NCI-H446 (cell line): ENCODE measurements at places on chromosomes 4 and X.

DNA sequence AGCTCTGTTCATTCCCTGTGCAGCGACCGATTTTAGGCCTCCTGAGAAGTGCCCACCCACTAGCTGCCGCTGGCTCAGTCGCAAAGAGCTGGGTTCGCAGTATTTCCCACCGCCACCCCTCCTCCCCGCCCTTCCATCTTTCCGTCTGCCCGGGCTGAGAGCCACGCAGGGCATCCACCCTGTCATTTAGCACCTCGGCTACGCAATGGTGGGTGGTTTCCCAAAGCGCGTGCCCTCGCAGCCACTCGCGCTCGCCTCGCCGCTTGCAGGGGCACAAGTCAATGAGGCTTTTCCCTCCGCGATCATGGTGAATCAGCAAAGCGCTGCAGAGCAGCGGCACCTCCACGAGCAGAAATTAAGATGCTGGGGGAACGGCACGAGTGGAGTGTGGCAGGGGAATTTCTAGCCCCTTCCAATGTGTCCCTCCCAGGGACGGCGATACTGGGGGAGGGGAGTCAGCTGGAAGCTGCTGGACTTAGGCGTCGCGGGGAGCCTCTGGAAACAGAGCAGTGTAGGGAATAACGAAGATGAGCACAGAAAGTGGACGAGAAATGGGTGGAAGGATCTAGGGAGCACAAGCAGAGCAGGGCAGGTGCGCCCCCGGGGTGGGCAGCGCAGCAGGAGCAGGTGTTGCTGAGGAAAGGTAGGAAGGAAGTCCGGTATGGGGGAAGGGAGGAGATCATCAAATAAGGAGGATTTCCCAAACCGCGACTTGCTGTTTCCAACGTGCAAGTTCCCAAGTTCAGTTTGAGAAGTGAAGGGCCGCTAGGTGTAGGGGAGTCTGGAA is 2.4 kb upstream of the PTCHD1 start:
- DNase-seq: no peak

GRCh38 chr4:78370631-78371372 is 180.8 kb upstream of the ANXA3 start:
- no peak for DNase-seq

DNA sequence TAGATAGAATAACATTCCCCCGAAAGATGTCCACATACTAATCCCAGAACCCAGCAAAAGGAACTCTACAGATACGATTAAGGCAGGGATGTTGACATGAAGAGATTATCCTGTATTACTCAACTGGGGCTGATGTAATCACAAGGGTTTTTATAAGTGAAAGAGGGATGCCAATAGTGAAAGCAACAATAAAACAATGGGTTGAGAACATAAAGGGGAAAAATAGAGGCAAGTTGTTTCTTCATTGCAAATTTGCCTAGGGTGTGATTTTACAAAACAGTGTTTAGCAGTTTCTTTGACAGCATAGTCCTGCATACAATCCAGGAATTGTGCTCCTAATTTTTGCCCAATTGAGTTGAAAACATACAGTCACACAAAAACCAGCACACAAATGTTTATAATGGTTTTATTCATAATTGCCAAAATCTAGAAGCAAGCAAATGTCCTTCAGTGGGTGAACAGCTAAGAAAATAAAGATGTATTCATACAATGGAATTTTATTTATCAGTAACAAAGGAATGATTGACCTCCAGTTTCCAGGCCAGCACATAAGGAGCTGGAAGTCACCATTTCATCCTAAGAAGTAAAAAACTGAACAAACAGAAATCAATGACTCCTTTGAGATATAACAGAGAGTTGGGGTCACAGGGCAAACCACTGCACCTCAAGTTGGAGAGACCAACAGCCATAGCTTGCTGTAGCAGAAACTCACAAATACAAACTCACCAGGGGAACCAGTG is 107.2 kb downstream of the CENPC start:
- DNase-seq: no peak

DNA sequence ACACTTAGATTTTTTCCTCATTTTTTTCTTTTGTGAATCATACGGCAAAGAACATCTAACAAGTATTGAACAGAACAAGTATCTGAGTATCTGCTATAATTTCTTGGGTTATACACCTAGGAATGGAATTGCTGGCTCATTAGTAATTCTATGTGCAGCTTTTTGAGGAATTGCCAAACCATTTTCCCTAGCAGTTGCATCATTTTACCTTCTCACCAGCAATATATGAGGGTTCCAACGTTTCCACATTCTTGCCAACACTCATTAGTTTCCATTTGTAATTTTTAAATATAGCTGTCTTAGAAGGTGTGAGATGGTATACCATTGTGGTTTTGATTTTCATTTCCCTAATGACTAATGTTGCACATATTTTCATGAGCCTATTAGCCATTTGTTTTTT is 41.1 kb upstream of the DCAF8L1 start:
- no peak for DNase-seq

GRCh38 chrX:63250253-63250868 is 100.8 kb downstream of the SPIN4 start:
- no peak for DNase-seq

DNA sequence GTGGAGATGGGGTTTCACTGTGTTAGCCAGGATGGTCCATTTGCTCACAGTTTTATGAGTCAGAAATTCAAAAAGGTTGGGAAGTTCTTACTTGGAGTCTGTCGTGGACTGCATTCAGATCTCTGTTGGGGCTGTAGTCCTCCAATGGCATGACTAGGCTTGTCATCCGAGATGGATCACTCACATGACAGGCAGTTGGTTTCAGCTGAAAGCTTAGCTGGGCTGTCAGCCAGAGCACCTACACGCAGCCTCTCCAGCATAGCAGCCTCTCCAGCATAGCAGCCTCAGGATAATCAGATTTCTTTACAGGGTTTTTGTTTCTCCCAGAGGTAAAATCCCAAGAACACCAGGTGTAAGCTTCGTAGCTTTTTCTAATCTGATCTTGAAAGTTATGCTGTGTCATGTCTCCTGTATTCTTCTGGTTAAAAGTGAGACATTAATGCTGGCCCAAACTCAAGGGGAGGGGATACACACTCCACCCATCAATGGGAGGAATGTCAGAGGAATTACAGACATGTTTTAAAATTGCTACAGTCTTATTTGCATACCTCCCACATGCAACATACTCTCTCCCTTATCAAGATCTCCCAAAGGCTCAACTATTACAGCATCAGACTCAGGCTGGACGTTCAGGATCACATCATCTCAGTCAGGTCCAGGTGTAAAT is 31.6 kb upstream of the SOD3 start:
- peak; percentile 27 for DNase-seq

- no peak for DNase-seq
These were observed 204.2 kb upstream of the RASGEF1B start for GRCh38 chr4:81675791-81676393.

- no peak for DNase-seq
These were observed 16.6 kb upstream of the GTPBP6 start for GRCh38 chrX:334971-335757.

DNA sequence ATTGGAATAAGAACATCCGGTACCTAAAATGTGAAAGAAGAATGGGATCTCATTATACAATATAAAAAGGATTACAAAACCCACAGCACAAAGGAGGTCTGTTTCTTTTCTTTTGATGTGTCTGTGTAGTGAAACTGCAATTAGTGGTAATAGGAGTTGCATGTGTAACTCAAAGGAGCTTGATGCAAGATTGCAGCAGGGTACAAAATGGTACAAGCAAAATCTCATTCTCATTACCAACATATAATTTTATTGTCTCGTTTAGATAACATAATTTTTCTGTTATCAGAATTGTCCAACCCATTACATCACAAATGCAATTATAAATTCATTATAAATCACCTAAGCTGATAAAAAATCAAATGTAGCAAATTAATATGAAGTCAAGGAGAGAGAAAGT is 47.1 kb upstream of the CCSER1 start:
- no peak for DNase-seq

DNA sequence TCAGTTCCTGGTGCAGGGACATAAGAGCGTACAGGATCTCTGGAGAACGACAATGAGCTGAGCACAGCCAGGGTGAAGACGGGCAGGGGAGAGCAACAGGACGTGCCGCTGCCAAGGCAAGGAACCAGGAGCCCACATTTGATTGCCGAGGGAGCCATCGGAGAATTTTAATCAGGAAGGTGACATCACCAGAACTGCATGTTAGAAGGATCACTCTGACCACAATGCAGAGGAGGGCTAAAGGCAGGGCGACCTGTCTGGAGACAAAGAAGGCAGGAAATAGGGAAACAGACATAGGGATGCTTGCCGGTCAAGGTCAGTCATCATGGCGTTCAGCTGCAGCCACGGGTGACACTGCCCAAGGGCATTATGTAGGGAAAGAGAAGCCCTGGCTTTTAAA is 81.4 kb downstream of the RBM47 start:
- no peak for DNase-seq

- no peak for DNase-seq
These were observed 446.3 kb downstream of the MID1IP1 start for GRCh38 chrX:39247536-39247935.

GRCh38 chr4:16222957-16223527 is 3.2 kb downstream of the TAPT1 start:
- no peak for DNase-seq

- DNase-seq: peak; percentile 41
These were observed 12.7 kb downstream of the TKTL1 start for GRCh38 chrX:154308108-154308946.

GRCh38 chr4:4440333-4441061 is 53.6 kb downstream of the NSG1 start:
- DNase-seq: no peak

- no peak for DNase-seq
These were observed 2.4 kb downstream of the LONRF3 start for GRCh38 chrX:118976599-118977340.

DNA sequence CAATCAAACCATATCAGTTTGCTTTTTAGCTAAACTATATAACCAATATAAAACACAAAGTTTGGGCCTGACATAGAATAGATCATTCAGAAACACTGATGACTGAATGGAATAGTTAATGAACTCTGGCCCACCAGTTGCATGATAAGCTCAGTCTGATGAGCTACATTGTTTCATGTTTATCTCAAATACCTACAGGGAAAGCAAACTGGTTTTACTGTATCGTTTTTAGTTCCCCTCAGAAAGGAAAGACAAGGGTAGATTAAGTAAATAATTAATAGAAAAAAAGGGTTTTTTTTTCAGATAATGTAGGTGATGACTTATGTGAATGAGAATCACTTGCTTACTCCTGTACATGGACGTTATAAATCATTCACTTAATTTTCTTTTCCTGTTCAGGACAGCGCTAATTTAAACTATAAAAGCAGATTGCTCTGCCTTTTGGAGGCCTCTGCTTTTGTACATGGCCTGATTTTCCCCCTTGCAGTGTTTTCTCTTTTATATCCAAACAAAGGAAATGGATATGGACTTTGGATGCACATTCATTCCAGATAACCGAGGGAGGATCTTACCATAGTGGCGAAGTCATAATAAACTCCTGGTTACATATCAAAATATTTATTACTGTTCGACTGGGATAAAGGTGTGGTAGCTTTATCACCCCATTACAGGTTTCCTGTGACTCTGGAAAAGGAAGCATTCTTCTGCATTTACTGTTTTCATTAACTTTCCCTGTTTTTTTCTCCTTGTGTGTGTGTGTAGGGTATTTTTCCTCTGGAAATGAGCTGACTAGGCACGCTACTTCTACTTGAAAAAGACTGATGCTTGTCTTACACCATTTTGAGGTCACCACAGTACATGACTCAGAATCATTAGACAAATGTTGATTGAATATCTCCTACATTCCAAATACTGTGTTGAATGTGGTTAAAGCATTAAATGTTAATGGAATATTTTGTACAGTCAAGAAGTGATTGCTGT is 373.1 kb upstream of the HS3ST1 start:
- no peak for DNase-seq

GRCh38 chr4:105112274-105112673 is 34.4 kb upstream of the TET2 start:
- no peak for DNase-seq

DNA sequence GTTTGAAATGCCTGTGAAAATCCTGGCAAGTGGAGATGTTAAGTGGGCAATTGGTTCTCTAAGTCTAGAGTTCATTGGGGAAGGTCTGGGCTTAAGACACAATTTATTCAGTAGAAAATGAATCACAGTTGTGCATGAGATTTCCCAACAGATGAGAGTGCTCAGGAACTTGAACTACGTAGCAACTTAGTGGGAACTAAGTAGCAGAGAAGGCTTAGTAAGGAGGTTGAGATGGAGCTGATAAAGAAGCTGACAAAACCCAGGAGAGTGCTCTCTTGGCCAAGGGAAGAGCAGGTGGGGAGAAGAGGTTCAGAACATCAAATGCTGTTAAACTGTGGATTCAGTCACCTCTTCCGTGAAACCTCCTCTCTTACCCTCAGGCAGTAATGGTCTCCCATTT is 33.0 kb downstream of the AFF1 start:
- DNase-seq: no peak

DNA sequence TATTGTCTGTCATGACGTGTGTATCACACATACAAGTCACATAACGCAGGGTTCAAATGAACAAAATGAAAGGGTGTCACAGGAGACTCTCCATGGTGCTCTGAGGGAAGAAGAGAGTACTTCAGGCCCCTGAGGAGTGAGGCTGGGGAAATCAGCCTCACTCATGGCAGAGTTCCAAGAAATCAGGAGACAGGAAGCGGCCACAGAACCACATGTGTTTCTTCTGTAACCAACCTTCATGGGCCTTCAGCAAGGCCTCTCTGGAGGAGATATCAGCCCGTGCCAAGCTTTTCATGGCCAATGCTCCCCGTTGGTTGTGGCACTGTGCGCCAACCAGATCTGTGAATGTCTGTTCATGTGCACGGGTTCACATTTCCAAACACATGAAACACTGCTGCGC is 76.0 kb downstream of the NAT8L start:
- DNase-seq: no peak

- no peak for DNase-seq
These were observed 53.4 kb upstream of the TRPC3 start for GRCh38 chr4:122005064-122005755.
